ENCODE measurements at places on chromosomes 1 and 21.

GRCh38 chr1:2290595-2291510 lies 62.7 kb downstream of the SKI start:
- DNase-seq, result peak; percentile 90

DNA sequence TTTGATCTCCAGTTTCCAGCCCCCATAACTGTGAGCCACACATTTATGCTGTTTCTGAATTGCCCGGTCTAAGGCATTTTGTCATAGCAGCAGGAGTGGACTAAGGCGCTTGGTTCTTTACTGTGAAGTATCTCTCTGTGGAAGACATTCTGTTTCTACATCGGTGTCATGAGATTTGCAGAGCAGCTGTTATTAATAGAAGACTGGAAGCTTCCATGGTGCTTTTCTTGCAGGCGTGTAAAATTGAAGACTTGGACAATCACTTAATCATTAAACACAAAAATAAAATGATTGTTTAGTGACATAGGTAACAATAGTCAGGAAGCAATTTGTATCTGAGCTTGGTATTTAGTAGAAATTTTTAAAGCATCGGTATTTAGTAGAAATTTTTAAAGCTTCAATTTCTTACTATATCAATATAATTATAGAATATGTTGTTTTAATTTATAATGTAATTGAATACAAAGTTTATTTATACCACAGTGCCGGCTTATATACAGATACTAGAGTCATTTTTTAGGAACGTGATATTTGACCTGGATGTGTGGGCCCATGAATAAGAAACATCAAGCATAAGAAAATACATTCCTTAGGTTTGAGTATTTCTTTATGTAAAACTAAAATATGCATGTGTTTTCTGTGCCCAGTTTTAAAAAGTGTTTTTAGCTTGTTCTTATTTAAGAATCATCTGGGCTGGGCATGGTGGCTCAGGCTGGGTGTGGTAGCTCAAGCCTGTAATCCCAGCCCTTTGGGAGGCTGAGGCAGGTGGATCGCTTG lies 60.6 kb upstream of the COL6A1 start:
- no peak for DNase-seq

DNA sequence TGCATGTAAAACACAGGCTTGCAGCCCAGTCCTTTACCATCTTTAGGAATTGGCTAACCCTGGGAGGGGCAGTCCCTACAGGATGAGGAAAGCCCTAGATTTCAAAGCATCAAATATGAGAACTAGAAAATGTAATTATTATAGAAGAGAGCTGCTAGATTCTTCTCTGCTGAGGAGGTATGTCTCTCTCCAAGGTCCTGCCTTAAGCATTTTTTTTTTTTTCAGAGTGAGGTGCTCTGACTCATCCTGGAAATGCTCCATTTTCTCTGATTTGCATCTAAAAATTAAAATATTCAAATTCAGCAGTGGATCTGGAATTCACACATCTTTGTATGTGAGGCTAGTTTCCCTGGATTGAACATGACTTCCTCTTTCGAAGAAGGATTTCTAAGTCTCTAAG lies 149.8 kb downstream of the ZNF648 start:
- DNase-seq, result no peak

GRCh38 chr1:153547560-153548551 lies 1.2 kb downstream of the S100A3 start:
- DNase-seq, result no peak

DNA sequence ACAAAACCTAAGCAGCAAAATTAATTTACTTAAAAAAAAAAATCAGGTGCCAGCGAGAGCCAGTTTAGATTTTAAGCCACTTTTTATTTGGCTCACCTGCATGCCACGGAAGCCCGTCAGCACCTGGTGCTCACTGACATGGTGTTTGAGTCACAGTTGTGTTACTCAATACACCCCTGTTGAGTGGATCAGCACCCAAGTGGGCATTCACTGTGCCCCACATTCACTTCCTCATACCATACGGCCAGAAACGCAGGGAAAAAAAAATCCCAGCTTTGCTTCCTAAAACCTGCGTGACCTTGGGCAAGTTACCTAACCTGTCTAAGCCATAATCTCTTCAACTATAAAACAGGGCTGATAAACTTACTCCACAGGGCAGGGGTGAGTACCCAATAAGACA lies 42.8 kb upstream of the SIM2 start:
- DNase-seq, result no peak

DNA sequence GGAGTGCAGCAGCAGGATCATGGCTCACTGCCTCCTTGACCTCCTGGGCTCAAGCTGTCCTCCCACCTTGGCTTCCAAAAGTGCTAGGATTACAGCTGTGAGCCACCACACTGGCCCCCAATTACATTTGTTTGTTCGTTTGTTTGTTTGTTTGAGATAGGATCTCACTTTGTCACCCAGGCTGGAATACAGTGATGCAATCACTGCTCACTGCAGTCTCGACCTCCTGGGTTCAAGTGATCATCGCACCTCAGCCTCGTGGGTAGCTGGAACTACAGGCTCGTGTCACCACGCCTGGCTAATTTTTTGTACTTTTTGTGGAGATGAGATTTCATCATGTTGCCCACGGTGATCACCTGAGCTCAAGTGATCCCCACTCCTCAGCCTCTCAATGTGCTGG lies 2.0 kb upstream of the VPS72 start:
- no peak for DNase-seq

DNA sequence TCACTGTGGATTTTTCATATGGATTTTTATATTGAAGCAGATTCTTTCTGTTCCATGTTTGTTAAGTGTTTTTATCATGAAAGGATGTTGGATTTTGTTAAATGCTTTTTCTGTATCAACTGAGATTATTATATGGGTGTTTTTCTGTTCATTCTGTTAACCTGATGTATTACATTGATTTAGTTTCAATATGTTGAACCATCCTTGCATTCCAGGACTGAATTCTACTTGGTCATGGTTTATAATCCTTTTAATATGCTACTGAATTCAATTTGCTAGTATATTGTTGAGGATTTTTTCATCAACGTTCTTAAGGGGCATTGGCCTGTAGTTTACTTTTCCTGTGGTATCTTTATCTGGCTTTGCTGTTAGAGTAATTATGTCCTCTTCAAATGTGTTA lies 55.8 kb downstream of the CCDC30 start:
- no peak for DNase-seq

DNA sequence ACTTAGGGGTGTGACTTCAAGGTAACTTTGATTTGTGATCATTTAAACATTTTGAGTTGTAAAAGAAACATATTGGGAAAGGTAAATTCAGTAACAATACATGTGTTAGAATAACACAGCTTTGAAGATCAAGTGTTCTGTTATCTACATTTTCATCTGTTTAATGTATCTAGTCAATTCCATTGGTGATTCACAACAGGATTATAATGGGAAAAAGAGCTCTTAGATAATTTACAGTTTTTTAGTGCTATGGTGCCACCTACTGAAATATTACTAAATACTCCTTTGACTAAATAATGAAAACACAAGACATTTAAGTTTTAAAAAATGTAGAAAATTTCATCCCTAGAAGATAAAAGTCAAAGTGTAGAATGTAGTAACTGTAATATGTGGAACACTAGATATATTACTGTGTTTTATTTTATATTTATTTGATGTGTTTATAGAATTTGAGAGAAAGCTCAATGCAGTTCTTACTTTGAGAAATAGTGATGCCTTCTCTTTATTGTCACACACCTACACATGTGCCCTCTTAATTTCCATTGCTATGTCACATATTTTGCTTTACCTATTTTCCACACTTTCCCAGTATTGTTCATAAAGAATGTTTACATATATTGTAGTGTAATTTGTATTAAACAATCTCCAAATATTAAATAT lies 47.4 kb downstream of the PTPRC start:
- DNase-seq, result no peak

- peak; percentile 25 for DNase-seq
Measured at GRCh38 chr1:17059391-17060305, 5.8 kb upstream of the SDHB start.

DNA sequence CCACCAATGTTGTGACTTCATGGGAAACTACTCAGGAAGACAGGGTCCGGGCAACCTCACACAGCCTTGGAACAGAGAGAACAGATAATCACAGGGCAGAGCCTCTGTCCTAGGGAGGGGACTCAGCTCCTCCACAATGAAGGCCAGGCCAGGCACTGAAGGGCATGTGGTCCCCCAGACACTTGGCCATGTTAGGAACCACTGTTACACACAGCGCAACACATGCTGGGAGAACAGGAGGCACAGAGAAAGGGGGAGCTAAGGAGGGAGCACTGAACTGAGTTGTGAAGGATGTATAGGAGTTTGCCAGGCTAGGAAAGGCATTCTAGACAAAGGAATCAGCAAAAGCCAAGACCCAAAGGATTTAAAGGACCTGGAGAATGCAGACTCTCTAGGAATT lies 127.6 kb downstream of the DMRTB1 start:
- no peak for DNase-seq

DNA sequence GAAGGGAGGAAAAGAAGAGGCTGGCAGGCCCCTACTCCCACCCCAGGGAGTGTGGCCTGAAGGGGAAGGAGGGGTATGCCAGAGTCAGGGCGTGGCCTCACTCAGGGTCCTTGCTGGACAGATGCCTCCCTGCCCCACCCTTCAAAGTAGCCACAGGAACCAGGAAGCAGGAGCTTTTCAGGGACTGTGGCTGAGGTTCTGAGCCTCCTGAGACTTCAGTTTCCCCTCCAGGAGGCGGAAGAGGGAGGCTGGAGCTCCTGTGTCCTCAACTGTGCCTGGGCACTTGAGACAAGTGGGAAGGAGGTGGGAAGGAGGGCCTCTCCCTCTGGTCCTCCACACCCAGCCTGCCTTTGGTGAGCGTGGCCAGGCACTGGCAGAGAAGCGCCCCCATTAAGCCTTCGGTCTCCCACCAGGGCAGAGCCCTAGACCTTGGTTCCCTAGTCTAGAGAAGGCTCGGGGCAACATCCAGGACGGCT lies 5.3 kb downstream of the CELSR2 start:
- DNase-seq, result no peak

DNA sequence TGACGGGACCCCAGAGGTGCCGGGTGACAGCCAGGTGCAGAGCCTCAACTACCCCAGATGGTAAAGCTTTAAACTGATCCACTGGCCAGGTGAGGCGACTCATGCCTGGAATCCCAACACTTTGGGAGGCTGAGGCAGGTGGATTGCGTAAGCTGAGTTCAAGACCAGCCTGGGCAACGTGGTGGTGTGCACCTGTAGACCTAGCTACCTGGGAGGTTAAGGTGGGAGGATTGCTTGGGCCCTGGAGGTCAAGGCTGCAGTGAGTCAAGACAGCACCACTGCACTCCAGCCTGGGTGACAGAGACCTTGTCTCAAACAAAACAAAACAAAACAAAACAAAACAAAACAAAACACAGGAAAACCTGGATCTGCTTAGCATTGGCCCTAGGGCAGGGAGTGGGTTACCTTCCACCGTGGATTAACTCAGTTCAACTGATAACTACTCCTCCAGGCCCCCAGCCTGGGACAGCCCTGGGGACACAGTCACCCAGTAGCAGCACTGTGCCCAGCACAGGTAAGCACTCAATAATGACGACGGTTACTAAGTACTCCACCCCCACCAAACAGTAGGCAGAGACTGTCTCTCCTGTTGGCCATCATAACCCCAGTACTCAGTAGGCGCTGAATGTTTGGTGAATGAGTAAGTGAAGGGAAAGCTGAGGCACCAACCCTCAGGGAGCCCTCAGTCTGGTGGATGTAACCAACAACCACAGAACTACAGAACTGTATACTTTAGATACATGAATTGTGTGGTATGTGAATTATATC lies 21.6 kb downstream of the SLC66A1 start:
- no peak for DNase-seq

DNA sequence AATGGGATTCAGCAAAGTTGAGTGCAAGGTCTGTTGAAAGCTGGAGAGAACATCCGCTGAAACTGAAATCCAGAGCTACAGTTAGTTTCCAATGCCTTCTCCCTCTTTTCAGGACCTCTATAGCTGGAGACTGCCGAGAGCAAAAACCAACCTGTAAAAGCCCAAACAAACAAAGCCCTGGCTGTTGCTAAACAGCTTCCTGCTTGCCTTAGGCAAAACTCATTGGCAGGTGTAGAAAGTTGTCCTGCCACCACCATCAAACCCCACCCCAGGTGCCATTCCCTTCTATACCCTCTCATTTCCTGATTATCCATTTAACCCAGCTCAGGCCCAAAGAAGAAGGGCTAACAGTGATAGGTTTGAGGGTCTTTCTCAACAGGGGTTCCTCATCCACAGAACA lies 24.7 kb downstream of the SCYL3 start:
- no peak for DNase-seq

- DNase-seq, result no peak
Measured at GRCh38 chr21:45460611-45461368, 55.8 kb downstream of the COL18A1 start.

- no peak for DNase-seq
Measured at GRCh38 chr1:40838980-40839942, 22.9 kb downstream of the CITED4 start.

GRCh38 chr1:24325587-24326449 lies 6.7 kb downstream of the GRHL3 start:
- no peak for DNase-seq

DNA sequence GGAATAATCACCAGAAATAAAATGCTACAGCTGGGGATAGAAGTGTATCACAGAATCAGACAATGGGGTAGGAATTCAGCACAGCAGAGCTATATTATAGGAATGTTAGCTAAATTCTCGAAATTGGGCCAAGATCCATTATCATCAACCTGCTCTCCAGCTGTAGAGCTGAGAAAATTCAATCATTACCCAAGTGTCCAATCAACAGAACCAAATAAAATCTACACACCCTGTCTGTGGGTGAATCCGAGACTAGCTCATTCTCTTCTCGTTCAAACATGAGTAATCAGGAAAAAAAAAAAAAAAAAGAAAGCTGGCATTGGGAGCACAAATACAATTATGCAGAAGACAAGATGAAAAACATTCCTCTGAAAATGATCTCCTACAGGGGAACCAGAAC lies 119.2 kb downstream of the CDC7 start:
- DNase-seq, result no peak

- no peak for DNase-seq
Measured at GRCh38 chr1:40810927-40811326, 27.3 kb downstream of the KCNQ4 start.
